ENCODE measurements at places on chromosomes 16 and 17.

DNA sequence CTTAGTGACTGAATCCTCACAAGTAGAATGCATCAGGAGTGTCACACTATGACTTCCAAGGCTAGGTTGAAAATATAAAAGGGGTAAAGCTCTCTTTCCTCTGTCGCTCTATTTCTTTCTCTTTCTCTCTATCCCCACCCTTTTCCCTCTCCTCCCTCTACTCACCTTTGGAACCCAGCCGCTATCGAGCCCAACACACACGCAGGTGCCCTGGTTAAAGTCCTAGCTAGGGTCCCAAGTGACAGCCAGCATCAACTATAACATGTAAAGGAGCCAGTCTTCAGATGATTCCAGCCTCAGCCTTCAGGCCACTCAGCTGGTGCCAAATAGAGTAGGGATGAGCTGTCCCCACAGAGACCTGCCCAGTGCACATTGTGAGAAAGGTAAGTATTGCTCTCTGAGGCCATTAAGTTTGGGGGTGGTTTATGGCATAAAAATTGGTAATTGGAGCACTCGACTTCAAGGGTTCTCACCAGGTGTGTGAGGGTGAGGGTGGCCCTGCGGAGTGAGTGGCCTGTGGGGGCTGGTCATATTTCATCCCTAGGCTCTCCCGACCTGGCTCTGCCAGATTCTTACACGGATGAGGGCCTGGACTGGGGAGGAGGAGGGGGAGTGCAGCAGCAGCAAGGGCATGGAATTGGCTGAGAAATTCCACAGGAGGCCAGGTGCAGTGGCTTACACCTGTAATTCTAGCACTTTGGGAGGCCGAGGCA, 14.9 kb upstream of the C16orf54 start:
- DNase-seq = no peak

DNA sequence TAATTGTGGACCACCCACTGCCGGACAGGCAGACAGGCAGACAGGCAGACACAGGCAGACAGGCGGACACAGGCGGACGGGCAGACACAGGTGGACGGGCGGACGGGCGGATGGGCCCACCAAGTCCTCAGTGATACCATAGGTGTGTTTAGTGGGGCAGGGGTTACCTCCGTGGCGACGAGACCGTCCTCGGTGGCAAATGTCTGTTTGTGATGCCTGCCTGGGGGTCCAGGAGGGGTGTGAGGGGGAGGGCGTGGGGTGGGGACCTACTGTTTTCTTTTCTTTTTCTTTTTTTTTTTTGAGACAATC, 76.7 kb downstream of the RTN4RL1 start:
- DNase-seq = no peak

DNA sequence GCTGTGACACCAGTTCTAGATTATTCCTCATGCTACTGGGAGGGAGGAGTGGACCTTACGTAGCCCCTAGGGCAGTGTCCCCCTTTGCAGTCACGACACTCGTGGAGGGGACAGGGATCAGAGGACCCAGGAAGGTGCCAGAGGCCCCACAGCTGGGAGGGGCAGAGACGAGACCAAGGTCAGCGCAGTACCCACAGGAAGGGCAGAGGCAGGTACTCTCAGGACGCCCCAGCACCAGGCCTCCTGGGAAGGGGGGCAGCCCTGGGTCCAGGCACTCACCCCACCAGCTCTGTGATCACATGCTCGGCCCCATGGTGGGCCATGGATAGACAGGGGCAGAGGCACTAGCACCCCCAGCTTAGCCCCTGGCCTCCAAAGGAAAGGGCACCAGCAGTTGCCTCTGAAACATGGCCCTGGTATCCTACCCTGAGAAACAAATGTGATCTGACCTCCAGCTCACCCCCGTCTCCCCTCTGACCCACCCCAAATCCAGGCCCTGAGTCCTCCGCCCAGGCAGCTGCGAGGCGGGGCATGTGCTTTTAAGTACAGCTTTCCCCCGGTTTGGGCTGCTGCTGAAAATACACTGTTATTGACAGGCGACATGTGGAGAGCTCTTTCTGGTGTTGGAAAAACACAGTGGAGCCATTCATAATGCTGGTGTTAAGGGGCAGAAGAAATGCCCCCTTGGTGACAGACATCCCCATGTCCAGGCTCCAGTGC, 361.9 kb downstream of the C16orf95 start:
- DNase-seq = no peak

- no peak for DNase-seq
Measured at GRCh38 chr16:82963653-82964052, 336.9 kb downstream of the CDH13 start.

GRCh38 chr17:40352237-40352778, 12.2 kb downstream of the GJD3 start:
- no peak for DNase-seq

DNA sequence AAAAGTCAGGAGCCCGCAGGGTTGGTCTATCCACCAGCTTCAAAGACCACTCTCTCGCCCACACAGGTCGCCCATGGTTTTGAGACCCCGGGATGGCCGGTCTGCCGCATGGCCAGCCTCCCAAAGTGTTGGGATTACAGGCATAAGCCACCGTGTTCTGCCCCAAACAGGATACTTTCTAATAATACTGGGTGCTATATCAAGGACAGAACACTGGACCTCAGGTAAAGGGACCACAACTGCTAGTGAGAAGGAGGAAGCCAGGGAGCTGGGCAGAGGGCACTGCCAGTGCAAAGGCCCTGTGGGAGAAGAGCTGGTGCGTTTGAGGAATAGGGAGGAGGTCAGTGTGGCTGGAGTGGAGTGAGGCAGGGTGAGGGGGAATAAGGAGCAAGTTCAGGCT, 34.1 kb downstream of the IL21R start:
- DNase-seq = no peak

- DNase-seq = peak; percentile 10
Measured at GRCh38 chr17:45096141-45096540, 35.0 kb downstream of the NMT1 start.

- no peak for DNase-seq
Measured at GRCh38 chr16:2082171-2082982, 34.6 kb downstream of the TSC2 start.

- DNase-seq = no peak
Measured at GRCh38 chr17:74803388-74803930, 27.3 kb upstream of the NAT9 start.

GRCh38 chr16:83305092-83305491, 502.7 kb upstream of the HSBP1 start:
- DNase-seq = no peak

DNA sequence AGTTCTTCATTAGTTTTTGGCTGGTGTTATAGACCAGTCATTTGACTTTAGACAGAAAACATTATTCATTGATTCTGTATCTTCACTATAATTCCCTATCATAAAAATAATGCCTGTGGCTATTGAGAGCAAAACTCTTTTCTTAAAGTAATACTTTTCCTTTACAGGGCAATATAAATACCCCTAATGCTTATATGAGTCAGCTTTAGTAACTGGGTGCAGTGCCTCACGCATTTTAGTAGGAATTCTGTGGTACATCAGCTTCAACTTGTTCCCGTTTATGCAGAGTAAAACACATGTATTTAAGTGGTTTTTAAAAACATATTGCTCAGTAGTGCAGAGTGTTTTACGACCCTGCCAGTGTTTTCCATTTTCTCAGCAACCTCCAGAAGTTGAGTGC, 68.1 kb downstream of the SEC14L1 start:
- DNase-seq = no peak
